AG08396 (cell line): ENCODE measurements at places on chromosomes 3 and 15.

- no peak for DNase-seq
These were observed 18.0 kb downstream of the TMEM44 start for GRCh38 chr3:194615226-194615625.

DNA sequence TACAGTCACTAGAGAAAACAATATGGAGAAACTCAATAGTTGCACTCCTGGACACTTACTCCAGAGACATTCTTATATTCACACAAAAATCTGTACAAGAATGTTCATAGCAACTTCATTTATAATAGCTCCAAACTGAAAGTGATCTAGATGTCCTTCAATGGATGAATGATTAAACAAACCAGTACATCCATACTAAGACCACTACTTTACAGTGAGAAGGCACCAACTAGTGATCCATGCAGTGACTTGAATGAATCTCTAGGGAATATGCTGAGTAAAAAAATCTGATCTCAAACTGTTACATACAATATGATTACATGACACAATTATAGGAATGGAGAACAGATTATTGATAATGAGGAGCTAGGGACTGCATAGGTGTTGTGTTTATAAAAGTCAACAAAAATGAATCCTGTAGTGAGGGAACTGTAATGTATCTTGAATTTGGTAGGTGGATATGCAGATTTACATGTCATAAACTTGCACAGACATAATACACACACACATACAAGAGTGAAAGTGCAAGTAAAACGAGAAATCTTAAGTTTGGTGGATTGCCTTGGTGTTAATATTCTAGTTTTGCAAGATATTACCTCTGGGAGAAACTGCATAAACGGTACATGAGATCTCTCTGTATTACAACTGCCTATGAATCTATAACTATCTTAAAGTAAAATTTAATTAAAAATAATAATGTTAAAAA lies 85.7 kb downstream of the SPATA16 start:
- DNase-seq = no peak

GRCh38 chr15:73704869-73705645 lies 20.9 kb downstream of the CD276 start:
- peak; percentile 75 for DNase-seq

DNA sequence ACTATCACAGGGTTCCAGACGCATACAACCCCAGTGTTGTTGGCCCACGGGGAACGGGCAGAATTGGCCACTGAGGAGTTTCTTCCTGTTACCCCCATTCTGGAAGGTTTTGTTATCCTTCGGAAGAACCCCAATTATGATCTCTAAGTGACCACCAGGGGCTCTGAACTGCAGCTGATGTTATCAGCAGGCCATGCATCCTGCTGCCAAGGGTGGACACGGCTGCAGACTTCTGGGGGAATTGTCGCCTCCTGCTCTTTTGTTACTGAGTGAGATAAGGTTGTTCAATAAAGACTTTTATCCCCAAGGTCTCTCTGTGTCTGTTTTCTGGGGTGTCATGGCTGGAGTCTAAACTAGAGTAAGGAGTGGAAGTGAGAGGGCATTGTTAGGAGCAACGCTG lies 5.7 kb upstream of the EIF4G1 start:
- DNase-seq = no peak

DNA sequence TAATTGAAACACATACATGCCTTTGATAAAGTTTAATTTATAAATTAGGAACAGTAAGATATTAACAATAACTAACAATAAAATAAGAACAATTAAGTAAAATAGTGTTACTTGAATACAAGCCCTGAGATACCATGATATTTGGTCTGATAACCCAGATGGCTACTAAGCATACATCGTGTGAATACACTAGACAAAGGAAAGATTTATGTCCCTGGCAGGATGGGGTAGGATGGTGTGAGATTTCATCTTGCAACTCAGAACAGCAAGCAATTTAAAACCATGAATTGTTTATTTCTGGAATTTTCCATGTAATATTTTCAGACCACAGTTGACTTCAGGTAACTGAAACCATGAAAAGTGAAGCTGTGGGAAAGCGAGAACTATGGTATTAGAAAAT lies 169.5 kb downstream of the DIPK2A start:
- DNase-seq = no peak

- DNase-seq = no peak
These were observed 536 bp downstream of the SNAPC5 start for GRCh38 chr15:66496951-66497501.

GRCh38 chr3:131782751-131783150 lies 252.1 kb downstream of the CPNE4 start:
- no peak for DNase-seq

DNA sequence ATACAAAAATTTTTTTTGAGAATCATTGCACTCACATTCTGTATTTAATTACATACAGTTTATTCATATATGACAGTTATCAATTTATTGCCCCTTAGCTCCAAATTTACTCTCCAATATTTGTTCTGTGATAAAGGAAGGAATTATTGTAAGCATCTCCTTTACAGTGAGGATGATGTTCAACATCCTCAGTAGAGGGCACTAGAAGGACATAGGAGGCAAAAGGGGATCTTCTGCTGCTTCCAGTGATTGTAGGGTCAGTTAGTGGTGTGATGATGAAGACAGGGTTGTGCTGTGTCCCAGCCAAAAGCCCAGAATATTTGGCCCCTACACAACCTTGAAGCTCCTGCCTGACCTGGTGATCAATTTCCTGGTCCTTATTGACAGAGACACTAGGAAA lies 89.9 kb upstream of the DCBLD2 start:
- DNase-seq = no peak

GRCh38 chr3:77142578-77142977 lies 102.7 kb downstream of the ROBO2 start:
- no peak for DNase-seq

GRCh38 chr3:24830230-24831152 lies 335.8 kb upstream of the THRB start:
- DNase-seq = no peak

DNA sequence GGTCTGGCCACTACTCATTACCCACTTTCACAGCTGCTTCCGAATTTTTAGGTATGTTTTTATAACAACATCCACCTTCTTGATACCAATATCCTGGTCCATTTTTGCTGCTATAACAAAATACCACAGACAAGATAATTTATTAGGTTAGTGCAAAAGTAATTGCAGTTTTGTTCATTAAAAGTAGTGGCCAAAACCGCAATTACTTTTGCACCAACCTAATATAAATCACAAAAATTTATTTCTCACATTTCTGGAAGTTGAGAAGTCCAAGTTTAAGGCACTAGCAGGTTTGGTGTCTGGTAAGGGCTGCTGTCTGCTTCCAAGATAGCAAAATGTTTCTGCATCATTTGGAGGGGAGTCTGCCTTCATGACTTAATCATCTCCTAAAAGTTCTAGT lies 624.7 kb upstream of the ALCAM start:
- no peak for DNase-seq
